Activated CD4-positive, alpha-beta T cell treated with anti-CD3 and anti-CD28 coated beads, Interleukin-2, amount 50 U/mL, for 24 hours (primary cell): ENCODE measurements at places on chromosomes 6 and 20.

DNA sequence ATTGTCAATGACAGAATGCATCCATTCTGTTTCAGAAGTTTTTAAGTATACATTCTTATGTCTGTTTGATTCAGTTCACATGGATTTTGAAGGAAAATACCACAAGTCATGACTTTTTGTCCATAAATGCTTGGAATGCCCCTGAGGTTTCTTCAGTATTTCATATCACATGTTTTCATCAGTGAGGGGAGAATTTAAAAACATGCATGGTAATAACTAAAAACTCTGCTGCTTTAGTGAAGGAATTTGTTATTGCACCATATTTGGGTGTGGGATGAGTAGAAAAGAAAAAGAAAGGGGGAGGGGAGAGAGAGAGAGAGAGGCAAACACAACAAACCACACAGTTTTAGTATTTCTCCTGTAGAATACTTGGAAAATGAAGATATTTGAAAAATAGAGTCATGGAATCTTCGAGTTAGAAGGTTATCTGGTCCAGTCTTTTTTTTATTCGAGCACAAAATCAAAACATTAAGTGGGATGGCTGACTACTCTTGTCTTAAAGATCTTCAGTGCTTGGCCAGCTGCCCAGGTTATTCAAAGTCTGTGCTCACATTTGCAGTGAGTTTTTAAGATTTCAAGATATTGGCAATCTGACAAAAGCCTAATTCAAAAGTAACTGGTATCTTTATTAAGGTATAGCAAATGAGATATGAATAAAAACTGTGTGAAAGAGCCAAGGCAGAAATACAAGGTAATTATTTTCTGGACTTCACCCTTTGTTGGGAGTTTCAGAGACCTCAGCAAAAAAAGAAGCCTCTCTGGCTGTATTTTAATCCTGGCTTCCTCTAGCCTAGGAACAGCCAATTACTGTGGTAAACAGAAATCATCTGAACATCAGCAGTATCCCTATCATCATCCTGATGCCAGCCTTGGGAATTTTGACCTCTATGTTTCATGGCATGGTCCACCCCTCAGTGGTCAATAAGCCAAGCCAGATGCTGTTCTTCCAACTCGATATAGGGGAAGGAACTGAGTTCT, 687.9 kb upstream of the CITED2 start:
- DNase-seq: no peak

DNA sequence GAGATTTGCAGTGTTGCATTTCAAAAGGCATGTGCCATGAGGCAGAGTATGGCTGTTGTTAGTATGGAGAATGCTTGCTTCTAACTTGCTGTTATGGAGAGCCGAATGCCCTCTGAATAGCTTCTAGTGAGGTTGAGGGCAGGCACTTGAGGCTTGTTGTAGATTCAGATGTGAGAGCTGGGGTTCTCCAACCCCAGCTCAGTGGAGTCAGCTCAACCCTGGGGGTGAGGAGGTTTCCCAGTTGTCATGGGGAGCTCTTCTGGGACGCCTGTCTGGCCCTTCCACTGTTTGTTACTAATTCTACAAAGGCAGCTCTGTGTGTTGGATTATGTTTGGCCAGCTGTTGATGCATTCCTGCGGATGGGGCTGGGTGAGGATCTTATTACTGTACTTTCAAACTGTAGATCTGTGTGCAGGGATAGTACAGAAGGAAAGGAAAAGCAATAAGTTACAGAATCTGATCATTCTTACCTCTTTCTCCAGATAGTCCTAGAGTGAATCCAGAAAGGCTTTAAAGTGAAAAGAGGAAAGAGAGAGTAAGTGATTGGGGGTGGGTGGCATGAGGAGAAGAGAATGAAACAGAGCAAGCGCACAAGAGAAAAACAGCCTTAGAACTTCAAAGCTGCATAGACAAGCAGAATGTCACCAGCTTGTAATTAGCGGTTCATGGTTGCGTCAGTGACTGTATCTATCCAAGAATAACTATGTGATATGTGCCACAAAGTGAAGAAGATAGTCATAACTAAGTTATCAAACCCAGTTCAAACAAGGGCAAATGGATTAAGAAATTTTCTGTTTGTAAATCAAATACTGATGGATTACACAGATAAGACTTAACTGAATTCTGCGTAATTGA, 148.7 kb downstream of the PRL start:
- no peak for DNase-seq

DNA sequence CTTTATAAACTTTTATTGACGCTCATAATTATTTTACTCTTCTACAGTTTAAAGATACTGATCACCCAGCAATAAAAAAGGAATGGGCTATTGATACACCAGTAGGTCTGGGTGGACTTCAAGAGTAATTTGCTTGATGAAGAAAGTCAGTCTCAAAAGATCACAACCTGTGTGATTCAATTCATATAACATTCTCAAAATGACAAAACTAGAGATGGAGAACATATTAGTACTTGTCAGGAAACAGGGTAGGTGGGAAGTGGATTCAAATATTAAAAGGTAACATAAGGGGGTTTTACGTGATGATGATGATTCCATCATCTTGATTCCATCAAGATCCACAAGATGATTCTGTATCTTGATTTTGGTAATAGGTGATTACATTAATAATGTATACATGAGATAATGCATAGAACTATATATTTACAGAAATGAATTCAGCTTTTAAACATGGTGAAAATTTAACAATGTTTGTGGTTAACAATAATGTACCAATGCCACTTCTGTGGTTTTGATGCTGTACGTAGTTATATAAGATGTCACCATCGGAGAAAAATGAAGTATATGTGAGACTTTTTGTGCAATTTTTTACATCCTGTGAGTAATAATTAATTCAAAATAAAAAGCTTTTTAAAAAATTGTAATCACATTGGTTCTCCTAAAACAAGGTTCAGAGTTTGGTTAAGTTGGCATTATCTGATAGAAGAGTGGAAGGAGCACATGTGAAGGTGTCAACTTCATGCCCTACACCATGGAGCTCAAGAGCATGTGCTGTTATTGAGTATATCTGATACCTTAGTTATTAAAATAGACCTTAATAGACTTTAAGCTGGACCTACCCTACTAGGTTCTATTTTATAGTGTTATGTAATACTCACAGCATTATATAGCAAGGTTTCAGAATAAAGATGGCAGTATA, 66.3 kb upstream of the DYNLRB1 start:
- no peak for DNase-seq

- DNase-seq: no peak
These were observed 14.1 kb downstream of the TGIF2 start for GRCh38 chr20:36587388-36588070.

GRCh38 chr6:21556968-21557721, 36.4 kb upstream of the SOX4 start:
- no peak for DNase-seq
